ENCODE measurements at places on chromosomes 12 and 14.

- DNase-seq = no peak
Measured at GRCh38 chr14:34049790-34050189, 98.9 kb upstream of the EGLN3 start.

DNA sequence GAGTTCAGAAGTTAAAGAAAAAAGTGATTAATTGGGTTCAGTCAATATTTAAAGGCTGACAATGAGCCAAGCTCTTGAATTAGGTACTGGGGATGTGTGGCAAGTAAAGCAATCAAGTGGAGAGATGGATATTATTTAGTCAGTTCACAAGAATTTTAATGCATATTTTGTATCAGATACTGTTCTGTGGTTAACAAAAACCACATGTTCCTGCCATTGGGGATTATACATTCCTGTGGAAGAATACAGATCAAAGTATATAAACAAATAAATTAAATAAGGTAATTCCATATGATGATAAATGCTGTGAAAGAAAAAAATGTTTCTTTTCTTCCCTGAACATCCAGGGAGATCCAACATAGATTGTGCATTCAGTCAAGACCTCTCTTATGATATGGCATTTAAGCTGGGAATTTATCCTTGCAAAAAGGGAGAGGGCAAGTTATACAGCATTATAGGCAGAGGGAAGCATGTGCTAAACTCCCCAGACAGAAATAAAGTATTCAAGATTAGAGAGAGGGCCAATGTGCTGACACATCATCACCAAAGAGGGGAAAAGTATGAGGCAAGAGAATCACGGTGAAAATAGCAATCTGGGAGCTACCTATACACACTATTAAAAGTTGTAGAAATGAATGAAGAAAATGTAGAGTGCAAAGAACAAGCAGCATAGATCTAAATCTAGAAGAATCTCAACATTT, 17.6 kb upstream of the A2M start:
- no peak for DNase-seq

- DNase-seq = no peak
Measured at GRCh38 chr12:1908758-1909157, 9.7 kb downstream of the CACNA2D4 start.

- DNase-seq = no peak
Measured at GRCh38 chr12:27277846-27278260, 33.8 kb downstream of the STK38L start.

- DNase-seq = no peak
Measured at GRCh38 chr12:98343002-98343567, 172.3 kb upstream of the TMPO start.

DNA sequence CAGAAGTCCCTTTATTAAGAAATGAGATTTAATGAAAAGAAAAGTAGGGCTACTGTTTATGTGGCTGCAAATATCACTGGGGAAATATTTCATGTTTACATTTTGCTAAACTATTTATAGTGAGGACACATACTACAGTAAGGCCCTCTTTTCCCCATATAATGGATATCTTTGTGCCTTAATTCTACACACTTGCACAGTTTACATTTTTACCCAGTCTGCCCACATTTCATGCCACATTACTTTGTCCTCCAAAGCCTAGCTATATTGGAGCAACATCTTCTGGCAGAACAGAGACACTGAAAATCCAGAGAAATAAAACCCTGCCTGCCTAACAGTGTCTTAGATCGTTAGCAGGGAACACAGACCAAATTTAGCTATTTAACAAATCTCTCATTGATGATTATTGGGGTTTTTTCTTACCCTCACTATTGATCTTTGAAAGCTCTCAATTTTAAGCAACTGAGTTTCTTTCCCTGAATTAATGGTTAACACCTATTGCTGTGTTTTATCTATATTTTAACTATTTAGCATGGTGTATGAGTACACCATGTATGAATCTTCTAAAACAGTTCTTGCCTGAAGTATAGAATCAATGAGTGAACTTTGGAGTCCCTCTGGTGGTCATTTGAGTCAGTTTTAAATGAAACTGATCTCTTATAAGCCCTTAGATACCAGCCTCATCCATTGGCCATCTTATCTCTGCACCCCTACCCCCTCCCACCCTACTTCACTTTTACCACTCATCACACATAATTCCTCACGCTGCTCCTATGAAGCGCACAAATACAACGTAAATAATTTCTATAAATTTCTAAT, 170.2 kb downstream of the BCAT1 start:
- no peak for DNase-seq

- no peak for DNase-seq
Measured at GRCh38 chr12:101040936-101041335, 169.1 kb downstream of the SLC5A8 start.

GRCh38 chr14:94239406-94239805, 53.7 kb downstream of the SERPINA10 start:
- DNase-seq = no peak

DNA sequence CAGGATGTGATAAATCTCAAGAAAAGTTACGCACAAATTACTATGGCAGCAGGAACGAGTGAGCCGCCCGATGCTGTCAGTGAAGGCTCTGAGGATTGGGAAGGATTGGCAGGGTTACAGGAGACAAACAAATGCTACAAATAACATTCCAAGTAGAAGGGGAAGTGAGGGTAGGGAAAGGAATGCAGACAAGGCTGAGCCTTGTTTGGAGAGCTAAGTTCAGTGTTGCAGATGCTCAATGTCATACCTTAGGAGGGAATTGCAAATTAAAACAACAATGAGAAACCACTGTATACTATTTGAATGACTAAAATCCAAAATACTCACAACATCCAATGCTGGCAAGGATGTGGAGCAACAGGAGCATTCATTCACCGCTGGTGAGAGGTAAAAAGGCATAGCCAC, 1.3 kb downstream of the CLEC9A start:
- no peak for DNase-seq

GRCh38 chr14:101932673-101933072, 31.7 kb upstream of the DYNC1H1 start:
- peak; percentile 15 for DNase-seq

DNA sequence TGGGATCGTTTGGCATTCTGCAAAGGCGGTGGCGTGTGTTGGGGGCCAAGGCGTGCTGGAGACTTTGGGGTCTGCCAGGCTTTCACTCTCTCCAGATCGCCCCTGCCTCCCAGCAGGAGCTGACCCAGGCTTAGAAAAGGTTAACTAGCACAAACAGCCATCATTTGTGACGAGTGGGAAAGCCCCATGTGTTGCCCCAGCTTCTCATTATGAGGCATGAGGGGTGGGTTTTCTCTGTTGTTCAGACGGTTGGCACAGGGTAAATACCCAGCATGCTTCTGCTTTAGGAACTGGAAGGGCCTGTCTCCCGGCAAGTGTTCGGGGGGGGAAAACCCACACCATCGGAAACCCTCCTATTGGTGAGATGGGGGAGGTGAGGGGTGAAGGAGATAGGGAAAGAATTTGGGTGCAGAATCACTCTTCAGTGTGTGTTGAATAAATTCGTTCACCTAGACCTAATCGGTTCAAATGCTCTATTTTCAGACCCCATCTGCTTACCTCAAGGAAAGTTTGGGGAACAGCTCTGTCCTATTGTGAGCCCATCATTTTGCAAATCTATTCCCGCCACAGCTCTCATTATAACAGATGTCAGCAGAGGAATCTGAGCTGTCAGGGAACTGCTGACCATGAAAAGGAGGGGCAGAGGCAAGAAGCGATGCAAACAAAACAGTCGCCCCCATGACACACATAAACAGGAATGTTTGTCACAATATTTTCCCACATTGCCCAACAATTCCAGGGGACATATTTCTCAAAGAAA, 34.7 kb upstream of the C12orf42 start:
- DNase-seq = no peak

DNA sequence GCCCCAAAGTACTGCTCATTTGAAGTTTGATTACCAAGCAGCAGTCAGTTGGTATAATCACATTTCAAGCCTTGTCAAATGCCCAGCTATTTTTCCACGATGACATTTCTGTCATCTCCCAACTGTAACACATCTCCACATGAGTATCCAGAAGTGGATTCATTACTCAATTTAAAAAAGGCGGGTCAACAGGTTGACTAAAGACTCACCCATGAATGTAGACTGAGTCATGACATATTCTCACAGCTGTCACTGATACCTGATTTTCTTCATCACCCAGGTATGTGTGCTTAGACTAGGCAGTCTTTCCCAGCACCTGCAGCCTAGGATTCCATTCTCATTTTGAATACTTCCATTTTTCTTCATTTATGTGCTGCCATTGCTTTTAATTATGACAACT, 75.1 kb upstream of the DBX2 start:
- DNase-seq = no peak

- peak; percentile 96 for DNase-seq
Measured at GRCh38 chr12:121443193-121443870, 43.4 kb downstream of the RNF34 start.

- DNase-seq = no peak
Measured at GRCh38 chr14:99751539-99752485, 41.4 kb upstream of the EML1 start.

GRCh38 chr14:93956514-93957332, 19.6 kb downstream of the ASB2 start:
- DNase-seq = no peak

- DNase-seq = peak; percentile 85
Measured at GRCh38 chr14:104393898-104394381, 185.6 kb upstream of the C14orf180 start.

GRCh38 chr12:61267474-61267873, 992.7 kb upstream of the USP15 start:
- DNase-seq = no peak

- no peak for DNase-seq
Measured at GRCh38 chr14:68418174-68419118, 374.4 kb downstream of the ZFP36L1 start.

GRCh38 chr12:107684990-107685359, 624 bp upstream of the PWP1 start:
- no peak for DNase-seq

GRCh38 chr14:88228522-88229236, 94.4 kb downstream of the KCNK10 start:
- DNase-seq = no peak

GRCh38 chr14:64979336-64980074, 7.2 kb upstream of the FNTB start:
- no peak for DNase-seq

DNA sequence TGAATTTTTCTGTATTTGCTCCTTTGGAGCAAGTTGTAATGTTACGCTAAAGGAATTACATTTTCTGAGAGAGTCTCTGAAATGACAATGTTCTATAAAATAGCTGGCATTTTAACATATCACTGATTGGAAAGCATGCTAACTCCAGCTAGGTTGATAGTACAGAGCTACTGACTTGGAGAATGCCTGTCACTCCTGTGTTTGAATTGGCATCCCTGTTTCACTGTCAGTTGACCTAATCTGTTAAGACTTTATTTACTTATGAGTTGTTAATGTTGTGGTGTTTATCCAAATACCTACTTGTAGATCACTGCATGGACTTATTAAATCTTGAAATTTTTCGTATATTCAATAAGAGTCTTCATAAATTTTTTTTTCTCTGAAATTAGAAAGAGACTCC, 33.6 kb downstream of the HCFC2 start:
- no peak for DNase-seq

DNA sequence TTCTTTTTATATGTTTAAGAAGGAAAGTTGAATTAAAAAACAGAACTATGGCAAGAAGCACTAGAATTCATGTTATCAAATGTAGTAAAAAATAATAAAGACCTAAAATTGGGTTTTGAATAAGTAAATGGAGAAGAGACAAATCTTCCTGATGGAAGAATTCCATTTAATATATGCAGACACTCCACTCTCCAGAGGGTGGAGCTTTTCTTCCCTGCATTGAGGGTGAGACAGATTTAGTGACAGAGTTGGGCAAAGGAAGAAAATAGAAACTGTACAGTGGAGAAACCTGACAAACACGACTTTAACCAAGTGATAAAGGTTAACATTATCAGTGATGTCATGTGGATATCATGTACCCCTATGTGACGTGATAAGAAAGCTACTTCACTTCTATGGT, 217.6 kb downstream of the PRKD1 start:
- no peak for DNase-seq

DNA sequence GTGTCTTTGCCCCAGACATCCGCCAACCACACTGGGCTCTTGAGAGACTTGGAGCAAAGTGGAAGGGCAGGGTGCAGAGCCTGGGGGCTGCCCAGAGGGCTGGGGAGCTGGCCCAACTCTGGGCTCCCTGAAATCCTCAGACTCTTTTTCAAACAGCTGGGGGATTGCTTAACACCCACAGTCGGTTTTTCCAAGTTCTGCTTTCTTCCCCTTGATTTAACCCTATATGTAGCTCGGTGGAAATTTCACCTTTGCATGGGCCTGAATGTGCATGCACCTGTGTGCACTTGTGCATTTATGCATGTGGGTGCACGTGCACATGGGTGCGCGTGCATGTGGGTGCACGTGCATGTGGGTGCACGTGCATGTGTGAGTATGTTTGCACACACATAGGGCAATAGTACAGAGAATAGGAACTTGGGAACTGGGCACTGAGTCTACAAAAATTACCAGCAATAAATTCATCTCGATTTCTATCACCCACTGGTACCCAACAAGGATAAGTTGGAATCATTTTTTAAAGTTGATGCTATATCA, 52.3 kb upstream of the RFLNA start:
- DNase-seq = no peak

- no peak for DNase-seq
Measured at GRCh38 chr12:116492703-116493324, 66.4 kb upstream of the MAP1LC3B2 start.

DNA sequence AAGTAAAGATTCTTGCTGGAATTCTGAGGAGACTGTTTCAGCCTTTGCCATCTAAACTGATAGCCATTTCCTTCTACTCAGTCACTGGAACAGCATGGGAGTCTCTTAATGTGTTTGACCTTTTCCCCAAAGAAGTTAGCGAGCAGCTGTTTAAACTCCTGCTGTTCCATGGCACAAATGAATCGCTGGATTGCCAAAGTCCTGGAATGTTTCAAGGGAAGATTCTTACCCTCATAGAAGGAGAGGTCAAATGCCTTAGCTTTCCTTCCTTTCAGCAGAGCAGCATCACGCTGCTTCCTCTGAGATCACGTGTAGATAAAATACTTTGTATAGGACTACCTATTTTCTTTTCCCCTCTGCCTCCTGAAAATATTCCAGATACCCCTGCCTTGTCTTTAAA, 10.5 kb upstream of the NR2C1 start:
- no peak for DNase-seq

DNA sequence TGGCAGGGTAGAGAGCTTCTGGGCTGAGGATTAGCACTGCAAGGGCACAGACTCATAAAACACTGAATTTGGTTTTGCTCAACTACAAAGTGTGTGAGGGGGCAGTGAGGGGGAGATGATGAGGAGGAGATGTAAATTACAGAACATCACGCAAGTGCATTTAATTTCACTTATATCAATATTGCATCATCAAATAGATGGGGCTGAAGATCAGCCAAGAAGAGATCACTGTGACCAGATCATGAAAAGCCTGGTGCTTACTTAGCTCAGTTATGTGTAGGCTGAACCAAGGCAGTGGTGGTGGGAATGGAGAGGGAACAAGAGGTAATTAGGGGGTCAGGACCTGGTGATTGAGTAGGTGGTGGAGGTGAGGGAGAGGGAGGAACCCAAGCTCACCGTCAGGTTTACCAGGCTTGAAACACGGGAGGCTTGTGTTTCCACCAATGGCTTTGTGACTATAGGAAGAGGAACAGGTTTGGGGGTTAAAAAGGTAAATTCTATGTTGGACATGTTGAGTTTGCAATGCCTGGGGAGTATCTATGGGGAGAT, 11.3 kb downstream of the FOS start:
- no peak for DNase-seq

GRCh38 chr14:52412426-52412825, 98.3 kb downstream of the PTGER2 start:
- DNase-seq = no peak
